ENCODE measurements at places on chromosomes 5 and 9. TPM values are rescaled to one million over a fixed set of nuclear protein-coding genes. Genes with fewer than 3 reads are reported as not detected.
A peak's percentile ranks its signal among the peaks of the same experiment; 100 is the strongest.

TCERG1 gene
- polyA plus RNA-seq = 35.9 TPM

GRCh38 chr5:139686706-139687441 is 38.7 kb downstream of the CXXC5 start:
- DNase-seq = no peak

GRCh38 chr9:116471093-116471906 is 215.8 kb upstream of the TRIM32 start:
- peak; percentile 38 for DNase-seq

CAMK4 gene
- 0.71 TPM for polyA plus RNA-seq

SPINK9 gene
- polyA plus RNA-seq = not detected

LCN2 gene
- polyA plus RNA-seq = not detected

MLANA gene
- not detected for polyA plus RNA-seq

GRCh38 chr5:137616046-137616445 is 116.9 kb upstream of the SPOCK1 start:
- DNase-seq = no peak

PDE6A gene
- not detected for polyA plus RNA-seq

- no peak for DNase-seq
These were observed 75.2 kb upstream of the FREM1 start for GRCh38 chr9:14985419-14985818.

PCDHB13 gene
- 0.16 TPM for polyA plus RNA-seq

EIF4E1B gene
- not detected for polyA plus RNA-seq

- DNase-seq = no peak
These were observed 281.7 kb upstream of the TRPM3 start for GRCh38 chr9:71403106-71403505.

DAB2IP gene
- polyA plus RNA-seq = 18.1 TPM

- DNase-seq = no peak
These were observed 12.0 kb upstream of the NRARP start for GRCh38 chr9:137313956-137314560.

FOXI1 gene
- polyA plus RNA-seq = not detected

IL7R gene
- polyA plus RNA-seq = 65.9 TPM

DNA sequence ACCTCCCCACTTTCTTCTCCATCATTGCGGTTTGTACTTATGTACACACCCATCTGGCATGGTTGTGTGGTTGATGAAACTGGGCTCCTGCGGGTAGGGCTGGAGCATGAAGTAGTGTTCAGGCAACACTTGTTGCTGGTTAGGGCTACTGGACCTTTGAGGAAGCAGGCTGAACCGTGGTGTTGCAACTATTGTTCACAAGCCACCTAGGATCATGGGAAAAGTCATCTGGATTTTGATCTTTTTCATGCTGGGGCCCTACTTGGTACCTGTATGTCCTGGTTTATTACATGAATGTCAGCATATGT is 40.1 kb upstream of the TIFAB start:
- no peak for DNase-seq

DNA sequence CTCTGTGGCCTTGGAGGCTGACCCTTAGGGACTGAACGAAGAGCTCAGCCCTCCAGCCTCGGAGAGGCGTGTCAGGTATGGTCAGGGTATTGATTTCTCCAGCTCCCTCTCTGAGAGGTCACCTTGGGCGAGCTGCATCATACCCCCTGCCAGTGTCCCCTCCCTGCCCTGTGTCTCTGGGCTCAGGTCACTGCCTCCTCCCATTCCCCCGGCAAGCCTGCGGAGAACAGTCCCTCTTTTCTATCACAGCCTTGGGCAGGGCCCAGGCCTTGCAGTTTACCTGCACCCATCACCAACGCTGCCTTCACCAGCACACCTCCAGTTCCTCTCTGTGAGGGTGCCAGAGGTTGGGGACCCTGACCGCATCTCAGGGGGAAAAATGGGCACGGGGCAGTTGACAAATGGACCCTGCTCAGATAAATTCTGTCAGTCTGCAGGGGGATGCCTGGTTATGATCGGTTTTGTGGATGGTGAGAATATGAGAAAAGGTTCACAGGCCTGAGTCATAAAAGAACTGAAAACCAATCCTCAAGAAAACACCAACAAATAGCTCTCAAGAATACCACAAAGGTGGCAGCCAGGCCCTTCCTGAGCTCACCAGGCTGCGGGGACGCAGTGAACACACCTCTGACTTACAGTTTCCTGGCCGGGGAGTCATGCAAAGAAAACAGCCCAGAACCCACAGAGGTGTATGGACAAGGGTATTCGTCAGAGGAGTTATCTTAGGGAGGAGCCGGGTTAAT is 24.7 kb upstream of the RXRA start:
- DNase-seq = no peak

DNA sequence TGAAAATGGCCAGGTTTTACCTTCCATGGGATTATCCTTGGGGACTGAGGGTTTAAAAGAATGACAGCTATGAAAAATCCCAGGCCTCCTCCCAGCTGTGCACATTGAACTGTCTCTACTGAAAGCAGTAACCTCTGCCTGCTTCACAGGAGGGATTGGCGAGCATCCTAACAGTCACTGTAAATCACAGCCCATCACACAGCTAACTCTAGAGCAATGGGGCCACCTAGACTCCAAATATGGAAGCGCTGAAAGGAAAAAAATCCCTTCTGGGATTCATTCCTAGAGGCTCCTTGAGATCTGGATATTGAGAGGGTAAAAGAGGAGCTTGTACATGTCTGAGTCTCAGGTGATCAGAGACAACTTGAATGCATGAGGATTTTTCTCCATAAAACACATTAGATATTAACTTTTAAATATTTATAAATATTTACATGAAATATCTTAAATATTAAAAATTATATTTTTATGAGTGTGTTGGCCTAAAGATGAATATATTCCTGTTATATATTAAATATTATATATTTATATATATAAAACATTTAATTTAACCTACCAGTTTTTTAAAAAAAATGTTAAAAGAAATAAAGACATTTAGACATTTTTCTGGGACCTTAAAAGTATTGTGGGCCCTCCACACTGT is 133.8 kb upstream of the SLC24A2 start:
- DNase-seq = no peak

GRCh38 chr5:58983526-58984452 is 400.9 kb downstream of the RAB3C start:
- DNase-seq = no peak

GRCh38 chr5:64690417-64691151 is at the start of gene SHISAL2B:
Gene SHISAL2B (plus strand): TSS chr5:64690503. CDS start chr5:64690624, 121 bp downstream.
- DNase-seq = no peak

- no peak for DNase-seq
These were observed 184.4 kb upstream of the SLC12A2 start for GRCh38 chr5:127899214-127899610.

GRCh38 chr9:10041726-10042229 is 571.0 kb downstream of the PTPRD start:
- DNase-seq = no peak

GRCh38 chr5:123451047-123451446 is 27.8 kb upstream of the CEP120 start:
- DNase-seq = no peak

PWWP2A gene
- polyA plus RNA-seq = 10.6 TPM

DMGDH gene
- polyA plus RNA-seq = 2.9 TPM

QSOX2 gene
- 7.2 TPM for polyA plus RNA-seq

DNA sequence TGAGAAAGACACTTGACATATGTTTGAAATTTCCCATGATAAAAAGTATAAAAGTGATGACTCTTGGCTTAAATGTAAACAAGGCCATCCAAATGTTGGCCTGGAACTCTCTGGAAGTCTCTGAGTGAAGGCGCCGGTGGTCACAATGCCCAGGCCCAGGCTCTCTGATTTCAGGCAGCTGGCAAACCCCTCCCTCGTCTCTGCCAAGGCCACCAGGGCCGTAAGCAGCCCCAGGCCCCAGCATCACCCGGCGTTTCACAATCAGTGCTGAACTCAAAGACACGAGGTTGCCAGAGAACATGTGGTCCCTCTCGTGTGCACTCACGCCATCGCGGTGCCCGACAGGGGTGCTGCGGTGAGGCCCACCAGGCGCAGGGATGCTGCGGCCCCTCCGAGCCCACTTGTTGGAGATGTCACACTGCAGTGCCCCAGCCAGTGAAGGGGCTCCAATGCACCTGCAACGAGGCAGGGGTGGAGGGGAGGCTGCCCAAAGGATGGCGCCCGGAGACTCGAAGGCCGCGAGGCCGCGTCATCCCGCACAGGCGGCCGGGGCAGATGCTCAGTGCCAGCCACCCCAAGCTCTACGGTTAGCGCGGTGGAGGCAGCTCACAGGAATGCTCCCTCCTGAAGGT is 15.0 kb downstream of the LPCAT1 start:
- no peak for DNase-seq

DNA sequence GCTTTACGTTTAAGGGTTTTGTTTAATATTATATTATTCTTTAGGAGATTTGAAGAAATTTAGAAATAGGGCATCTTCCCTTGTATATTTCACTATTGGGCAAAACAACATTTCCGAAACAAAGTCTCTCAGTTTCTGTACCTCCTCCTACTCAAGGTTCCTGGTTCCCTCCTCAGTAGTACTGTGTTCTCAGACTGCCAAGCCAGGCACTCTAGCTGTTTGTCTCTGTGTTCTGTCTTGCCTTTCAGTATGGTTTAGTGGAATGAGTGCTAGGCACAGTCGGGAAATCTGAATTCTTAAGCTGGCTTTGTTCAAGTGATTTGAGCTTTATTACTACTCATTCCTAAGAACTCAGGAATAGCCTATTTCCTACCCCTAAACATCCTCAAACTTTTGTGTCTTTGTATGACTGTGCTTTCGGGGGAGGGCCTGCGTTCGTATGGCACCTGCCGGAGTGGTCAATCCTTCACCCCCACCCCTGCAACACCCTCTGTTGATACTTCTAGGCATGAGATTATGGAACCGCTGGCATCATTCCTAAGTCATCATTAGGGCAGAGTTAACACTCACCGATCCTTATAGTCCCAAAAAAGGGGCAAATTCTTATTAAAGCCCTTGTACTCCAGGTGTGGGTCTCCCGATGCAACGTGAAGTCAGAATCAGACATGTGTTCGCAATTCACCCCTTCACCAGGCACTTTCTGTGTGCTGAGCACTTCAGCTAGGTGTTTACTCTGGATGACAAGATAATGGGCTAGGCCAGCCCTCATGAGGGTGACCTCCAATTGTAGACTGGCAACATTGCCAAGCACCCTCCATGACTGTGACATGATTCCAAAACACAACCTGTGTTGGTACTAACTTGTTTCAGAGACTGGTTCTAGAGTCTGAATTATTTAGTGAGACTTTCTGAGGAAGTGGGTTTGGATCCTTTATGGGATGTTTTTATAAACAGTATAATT is 24.5 kb downstream of the SNX18 start:
- DNase-seq = no peak

- DNase-seq = no peak
These were observed 29.8 kb downstream of the C5orf22 start for GRCh38 chr5:31561946-31562345.

RABEPK gene
- polyA plus RNA-seq = 43.6 TPM

DNA sequence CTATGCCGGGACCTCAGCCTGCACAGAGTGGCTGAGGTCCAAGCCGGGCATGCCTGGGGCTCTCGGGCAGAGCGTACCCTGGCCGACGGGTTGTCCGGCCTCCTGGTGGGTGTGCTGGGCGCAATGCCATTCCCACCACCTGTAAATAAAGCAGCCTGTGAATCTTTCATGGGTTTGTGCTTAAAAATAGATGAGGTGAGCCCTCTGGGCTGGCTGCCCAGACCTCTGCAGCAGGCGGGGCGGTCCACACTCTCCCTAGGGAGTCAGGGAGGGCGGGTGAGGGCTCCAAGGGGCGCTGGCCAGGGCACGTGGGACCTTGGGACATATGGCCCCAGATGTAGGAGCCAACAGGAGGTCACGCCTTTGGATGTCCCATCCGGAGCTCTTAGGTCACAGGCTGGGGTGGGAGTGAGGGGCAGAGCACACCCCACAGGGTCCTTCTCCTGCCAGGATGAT is 3.6 kb upstream of the AGPAT2 start:
- DNase-seq = no peak

DNA sequence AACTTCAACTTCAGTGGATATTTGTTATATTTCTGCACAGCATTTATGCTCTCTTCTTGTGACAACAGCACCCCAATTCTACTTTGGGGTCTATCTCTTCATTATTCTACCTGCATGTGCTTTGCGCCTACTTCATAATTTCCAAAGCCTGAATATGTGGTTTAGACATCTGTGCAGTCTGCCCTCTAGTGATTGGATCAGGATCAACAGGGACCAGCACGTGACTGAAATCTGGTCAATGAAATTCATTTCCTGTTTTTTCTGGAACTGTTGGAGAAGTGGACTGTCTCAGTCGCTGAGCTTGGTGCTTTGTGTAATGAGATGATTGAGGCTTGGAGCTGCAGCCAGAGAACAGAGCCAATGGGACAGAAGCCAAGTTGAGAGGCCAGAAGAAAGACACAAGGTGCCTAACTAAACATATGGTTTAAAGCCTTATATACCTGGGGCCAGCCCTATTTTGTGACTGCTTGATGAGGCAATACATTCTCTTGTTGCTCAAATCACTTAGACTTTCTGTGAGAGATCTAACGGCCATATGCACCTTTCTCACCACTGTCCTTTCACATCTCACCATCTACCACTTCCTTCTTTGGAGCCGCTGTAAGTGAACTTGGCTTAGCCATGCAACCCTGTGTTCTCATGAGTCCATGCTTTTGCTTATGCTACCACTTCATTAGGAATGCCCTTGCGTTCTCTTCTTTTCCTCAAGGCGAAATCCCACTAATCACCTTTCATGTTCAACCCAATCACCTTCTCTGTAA is 68.8 kb upstream of the PPP2R2B start:
- DNase-seq = no peak

POU5F2 gene
- polyA plus RNA-seq = 0.06 TPM

LPAR1 gene
- 211 TPM for polyA plus RNA-seq

PLEKHG4B gene
- polyA plus RNA-seq = 1.4 TPM

PCDHA9 gene
- polyA plus RNA-seq = 0.06 TPM

DNA sequence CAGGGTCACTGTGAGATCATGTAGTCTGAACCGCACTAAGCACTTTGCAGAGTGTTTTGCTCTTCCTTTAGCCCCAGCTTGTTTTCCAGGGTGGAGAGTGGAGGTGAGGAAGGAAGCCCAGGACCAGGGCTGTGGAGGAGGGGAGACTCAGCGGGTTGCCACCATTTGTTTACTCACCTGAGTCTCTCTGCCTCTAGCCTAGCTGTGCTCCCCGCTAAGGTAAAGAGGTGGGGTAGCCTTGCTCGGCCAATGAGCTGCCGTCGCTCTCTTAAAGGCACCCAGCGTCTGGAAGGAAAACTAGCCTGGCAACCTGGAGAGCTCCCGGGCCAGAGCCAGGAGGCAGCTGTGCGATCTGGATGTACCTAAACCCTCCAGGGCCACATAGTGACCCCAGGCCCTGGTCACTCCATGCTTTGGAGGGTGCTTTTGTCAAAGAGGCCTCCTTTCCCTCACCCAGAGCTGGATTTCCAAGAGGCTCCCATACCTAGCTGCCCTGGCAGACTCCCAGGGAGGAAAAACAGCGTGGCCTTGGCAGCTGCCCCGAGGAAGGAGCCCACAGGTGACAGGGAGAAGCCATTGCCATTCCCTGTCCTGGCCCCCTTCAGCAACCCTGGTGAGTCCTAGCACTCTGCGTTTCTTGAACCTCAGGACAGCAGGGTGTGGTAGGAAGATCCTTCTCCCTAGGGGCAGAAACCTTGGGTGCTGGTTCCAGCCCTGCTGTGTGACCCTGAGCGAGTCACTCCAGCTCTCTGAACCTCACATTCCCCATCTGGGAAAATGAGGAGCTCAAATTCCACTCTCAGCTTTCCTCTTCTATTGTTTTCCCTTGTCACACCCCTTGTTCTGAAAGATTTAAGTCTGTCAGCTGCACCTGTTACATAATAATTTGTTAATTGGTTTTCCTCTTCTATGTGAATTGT is 42.4 kb upstream of the LARP1 start:
- no peak for DNase-seq

SETX gene
- polyA plus RNA-seq = 15.3 TPM

- DNase-seq = no peak
These were observed 20.0 kb downstream of the RNF145 start for GRCh38 chr5:159189310-159189709.

STPG3 gene
- polyA plus RNA-seq = not detected

GRCh38 chr5:137073189-137073588 is 425.9 kb downstream of the SPOCK1 start:
- DNase-seq = no peak

EDIL3 gene
- polyA plus RNA-seq = 13.8 TPM
